ENCODE measurements at places on chromosomes 7 and 10. TPM values are rescaled to one million over a fixed set of nuclear protein-coding genes. Genes with fewer than 3 reads are reported as not detected.

DNA sequence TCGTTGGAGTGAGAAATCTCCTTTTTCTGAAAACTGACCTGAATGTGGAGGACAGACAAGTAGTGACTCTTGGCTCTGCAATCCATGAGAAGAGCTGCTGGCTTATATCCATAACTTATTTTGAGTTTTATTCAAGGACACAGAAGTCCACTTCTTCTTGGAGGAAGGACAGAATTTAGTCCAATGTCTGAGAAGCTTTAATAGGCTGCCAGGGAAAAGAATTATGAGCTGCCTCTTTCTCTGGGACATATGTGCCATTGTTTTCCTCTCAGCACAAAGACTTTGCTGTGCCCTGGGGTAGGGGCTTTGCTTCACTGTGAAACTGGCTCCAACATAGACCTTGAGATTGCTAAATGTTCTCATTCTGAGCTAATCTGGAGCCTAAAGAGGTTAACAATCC lies 20.5 kb upstream of the AOC1 start:
- DNase-seq: no peak

- DNase-seq: no peak
Observed at GRCh38 chr10:35784751-35785150, 142.7 kb upstream of the FZD8 start.

- DNase-seq: no peak
Observed at GRCh38 chr7:112211348-112211907, 4.9 kb downstream of the ZNF277 start.

DNA sequence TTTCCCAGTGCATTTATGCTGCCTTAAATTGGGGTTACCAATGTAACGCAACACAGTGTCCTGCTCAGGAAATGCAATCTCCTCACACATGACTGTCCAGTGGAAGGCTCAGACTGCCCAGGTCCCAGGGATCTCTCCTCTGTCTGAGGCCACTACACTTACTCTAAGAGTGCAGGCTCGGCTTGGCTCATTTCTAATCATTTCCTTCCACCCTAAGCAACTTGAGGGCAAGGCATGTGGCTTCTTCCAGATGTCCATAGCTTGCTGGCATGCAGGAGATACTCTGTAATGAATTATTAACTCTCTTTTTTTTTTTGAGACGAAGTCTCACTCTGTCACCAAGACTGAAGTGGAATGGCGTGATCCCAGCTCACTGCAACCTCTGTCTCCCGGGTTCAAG lies 23.7 kb downstream of the PLAC9 start:
- DNase-seq: no peak

DENND2A gene
- total RNA-seq: 5.3 TPM

GRCh38 chr7:106720641-106721040 lies 59.7 kb upstream of the CCDC71L start:
- DNase-seq: no peak

DNA sequence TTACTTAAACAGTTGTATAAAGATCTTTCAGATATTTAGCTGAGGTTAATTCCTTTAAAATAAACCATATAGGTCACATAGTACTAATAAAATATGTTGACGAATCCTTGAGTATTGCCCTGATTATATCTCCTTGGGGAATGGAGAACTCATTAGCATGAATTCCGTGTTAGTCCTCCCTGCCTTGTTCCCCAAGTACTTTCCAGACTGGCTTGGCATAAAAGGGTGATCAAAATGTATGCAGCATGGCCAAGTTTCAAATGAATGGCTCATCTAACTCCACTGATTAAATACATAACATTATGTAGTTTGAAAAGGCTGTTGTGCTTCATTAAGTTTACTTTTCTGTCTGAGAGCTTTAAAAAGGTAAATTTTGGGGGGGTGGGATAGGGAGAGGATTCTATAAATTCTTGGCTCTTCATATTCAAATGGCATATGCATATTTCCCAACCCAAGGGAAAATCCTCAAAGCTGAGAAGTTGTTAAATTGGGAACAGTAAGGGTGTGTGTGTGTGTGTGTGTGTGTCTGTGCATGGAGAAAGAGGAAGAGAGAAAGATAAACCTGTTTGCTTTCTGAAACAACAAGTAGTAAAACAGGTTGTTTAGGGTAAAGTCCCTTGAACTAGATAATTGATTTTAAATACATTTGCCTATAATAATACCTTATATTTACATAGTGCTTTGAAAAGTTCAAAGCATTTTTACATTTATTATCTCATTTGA lies 4.8 kb upstream of the ADD3 start:
- DNase-seq: no peak

HTR7 gene
- 0.58 TPM for total RNA-seq

GRCh38 chr10:48658243-48658974 lies 26.3 kb upstream of the WDFY4 start:
- DNase-seq: no peak

DNA sequence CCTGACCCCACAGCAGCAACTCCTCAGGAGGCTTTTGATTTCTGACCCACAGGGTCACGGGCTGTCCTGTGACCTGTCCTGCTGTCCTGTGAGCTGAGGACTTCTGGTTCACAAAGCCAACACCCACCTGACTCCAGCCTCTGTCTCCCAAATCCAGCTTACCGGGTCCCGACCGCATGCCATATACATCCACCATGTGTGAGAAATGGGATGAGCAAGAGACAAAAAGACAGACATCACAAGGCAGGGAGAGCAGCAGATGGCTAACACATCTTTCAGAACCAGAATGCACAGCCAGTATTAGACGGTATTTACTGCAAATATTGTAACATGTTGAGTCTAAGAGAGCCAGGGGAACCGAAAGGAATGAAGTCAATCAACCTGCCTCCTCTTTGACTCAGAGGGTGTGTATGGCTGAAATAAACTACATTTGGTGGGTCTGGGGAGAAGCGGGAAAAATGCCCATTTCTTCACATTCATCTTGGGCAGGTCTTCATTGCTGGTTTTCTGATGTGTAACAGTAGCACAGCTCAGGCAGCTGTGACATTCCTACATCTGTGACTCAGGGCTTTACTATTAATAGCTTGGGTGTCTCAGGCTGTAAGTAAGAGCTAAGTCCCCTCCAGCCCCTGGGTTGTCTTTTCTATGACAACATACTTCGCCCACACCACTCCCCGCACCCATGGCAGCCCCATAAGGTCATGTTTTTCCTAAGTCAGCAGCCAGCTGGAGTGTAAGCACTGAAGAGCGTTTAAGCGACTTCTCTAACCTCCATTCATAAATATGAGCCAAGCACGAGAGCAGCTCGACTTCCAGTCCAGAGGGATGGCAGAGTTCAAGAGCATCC lies 25.0 kb downstream of the ABLIM1 start:
- no peak for DNase-seq

DNA sequence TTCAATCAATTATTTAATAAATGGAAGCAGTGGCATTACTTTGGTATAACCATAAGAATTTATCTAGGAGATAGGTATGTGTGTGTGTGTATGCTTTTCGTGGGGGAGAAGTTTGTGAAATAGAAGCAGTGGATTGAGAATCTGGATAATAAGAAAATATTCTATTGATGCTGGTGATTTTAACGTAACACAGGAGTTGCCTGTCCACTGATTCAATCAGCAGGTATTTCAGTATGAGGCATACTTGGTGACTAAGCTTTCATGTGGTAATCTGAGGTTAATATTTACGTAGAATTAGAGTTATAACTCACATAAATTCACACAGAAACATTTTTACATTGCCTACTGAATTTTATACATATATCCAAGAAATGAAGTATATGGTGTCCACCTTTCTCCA lies 568.0 kb downstream of the ZWINT start:
- DNase-seq: no peak

DNA sequence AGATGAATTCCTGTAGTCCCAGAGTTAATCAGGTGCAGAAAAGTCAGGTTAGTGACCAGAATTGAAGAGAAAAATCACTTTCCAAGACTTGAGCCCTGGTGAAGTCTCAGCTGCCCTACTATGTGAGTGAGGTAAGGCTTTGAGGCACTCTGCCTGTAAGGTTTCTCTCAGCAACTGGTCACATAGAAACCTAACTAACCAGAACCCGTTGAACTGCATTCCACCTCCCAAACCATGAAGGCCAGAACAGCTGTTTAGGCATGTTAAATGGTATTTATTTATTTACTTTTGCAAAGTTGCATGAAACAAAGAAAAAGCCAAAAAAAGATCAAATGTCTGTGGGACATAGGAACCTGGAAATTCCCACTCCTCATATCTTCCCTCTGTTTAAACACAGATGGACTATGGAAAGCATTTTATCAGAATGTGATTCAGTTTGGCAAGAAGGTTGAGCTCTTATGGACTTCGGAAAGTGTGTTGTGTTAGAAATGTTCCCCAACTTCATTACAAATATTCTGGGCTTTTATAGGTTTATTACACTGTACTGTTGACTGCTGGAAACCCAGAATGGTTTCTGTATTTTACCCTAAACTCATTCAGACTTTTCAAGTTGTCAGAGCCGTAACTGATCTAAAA lies 12.8 kb upstream of the GPR85 start:
- DNase-seq: no peak

- DNase-seq: no peak
Observed at GRCh38 chr10:13872411-13872810, 285.6 kb downstream of the PRPF18 start.

TEX36 gene
- total RNA-seq: not detected

GRCh38 chr10:100981178-100981772 lies 6.0 kb downstream of the MRPL43 start:
- DNase-seq: no peak

Measured in glomerular endothelial cell (primary cell).